Thoracic aorta (tissue), 2 donors: ENCODE measurements at places on chromosomes 12 and 14. TPM values are rescaled to one million over a fixed set of nuclear protein-coding genes. Genes with fewer than 3 reads are reported as not detected.

PLEKHH1 gene
- total RNA-seq: 1.4 TPM

DNA sequence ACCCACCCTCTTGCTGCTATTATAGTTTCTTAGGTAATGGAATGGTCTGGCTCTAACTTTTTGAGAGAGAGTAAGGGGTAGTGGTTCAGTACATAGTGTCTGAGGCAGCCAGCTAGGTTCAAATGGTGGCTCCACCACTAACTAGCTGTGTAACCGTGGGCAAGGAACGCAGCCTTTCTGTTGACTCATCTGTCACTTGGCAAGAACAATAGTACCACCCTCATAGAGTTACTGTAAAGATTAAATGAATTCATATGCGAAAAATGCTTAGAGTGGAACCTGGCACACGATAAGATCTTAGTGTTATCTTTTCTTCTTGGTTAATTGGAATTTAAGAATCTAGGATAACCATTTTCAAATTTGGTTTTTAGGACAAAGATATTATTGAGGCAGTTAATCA, 14.0 kb downstream of the CCDC62 start:
- no peak for DNase-seq

DNA sequence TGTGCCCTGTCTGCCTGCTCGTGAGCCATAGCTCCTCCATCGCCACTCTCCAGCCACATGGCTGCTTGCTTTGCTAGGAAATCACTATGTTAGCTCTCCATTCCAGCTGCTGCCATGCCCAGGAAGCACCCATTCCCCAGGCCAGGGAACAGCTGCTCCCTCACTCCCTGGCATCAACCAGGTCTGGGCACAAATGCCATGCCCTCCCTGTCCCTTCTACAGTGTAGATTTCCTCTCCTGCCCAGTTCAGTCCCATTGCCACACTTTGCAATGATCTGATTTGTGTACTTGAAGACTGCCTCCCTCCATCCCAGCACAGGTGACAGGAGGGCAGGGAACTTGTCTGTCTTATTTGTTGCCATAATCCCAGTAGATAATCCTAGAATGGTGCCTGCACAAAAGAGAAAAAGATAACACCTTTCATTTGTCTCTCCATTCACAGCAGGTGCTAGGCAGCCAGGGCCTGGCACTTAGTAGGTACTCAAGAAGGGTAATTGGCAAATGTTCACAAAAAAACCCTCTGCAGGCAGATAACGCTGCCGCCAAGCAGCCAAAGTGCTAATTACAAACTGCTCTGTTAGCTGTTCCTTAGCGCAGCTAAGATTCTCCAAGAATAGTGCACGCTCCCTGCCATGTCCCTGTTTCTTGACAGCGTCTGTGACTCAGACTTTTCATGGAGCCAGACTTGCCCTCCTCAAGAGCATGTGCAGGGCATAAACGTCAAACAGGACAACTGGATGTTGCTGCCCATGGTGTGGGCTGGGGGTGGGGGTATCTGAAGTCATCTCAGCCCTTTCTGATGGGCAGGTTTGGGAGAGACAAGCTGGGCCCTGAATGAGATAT, 69.1 kb downstream of the ARL6IP4 start:
- DNase-seq: no peak

DNA sequence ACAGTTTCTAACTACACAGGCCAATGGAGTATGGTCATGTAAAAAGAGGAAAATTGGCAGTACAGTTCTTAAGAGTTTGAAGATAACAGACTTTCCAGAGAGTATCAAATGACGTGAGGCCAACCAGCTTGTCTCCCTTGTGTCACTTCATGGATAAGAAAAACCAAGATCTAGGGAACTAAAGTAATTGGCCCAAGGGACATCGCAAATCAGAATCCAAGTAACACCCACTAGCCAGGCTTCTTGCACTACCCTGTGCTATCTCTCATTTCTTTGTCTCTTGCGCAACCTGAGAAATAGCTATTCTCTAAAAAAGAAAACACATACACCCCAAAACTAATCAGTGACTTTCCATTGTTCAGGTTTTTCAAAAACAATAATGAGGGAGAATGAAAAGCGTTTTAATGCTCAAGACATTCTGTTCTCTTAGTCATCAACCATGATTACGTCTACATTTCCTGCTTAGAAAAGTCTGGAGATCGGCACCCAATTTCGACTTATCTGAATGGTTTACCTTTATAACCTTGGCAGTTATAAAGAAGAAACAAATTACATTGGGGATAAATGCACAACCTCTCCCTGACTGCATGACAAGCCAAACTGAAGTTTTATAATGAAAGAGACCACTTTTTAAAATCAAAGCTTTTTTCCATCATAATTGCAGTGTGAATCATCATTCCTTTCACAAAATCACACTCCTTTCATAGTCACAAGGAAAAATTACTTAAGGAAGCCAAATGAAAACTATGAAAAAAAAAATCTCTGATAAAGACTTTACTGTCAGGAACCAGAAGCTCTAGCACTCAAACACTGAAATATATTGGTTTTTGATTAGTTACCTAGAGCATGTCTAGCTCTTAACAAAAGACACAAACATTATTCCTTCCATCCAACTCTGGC, 42.1 kb downstream of the TMTC1 start:
- no peak for DNase-seq

- no peak for DNase-seq
Observed at GRCh38 chr12:41039461-41039860, 148.7 kb upstream of the PDZRN4 start.

- no peak for DNase-seq
Observed at GRCh38 chr12:45324391-45324790, 108.5 kb downstream of the ANO6 start.

- no peak for DNase-seq
Observed at GRCh38 chr12:4228122-4228580, 45.4 kb upstream of the CCND2 start.

DNA sequence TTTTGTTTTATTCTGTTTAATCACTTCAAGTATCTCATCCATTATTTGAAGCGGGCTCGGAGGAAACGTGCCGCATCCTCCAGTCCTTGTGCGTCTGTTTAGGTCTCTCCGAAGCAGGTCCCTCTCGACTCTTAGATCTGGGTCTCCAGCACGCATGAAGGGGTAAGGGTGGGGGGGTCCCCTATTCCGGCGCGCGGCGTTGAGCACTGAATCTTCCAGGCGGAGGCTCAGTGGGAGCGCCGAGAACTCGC, 311 bp upstream of the LGR5 start:
- DNase-seq: no peak
